ENCODE measurements at places on chromosomes 2 and 18. TPM values are rescaled to one million over a fixed set of nuclear protein-coding genes. Genes with fewer than 3 reads are reported as not detected.

DNA sequence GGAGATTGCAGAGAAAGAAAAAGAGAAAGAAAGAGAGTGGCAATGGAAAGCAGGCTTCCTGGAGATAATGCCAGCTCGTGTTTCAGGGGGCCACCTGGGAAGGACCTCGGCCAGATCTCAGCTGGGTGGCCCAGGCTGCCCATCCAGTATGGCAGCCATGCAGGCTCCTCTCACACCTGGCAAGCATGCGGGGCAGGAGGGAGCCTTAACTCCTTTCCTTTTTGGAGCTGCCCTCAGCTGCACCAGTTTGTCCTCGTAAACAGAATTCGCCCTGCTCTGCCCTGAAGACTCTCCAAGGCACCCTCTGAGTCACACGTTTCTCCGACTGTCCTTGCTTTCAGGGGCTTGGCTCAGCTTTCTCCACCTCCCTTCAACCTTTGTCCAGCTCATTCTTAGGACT lies 59.5 kb upstream of the IGFBP5 start:
- no peak for DNase-seq
- H3K4me3 ChIP-seq, result no peak overlapping the region
- no peaks in the 10 kb centered on the region for H3K36me3 ChIP-seq

DNA sequence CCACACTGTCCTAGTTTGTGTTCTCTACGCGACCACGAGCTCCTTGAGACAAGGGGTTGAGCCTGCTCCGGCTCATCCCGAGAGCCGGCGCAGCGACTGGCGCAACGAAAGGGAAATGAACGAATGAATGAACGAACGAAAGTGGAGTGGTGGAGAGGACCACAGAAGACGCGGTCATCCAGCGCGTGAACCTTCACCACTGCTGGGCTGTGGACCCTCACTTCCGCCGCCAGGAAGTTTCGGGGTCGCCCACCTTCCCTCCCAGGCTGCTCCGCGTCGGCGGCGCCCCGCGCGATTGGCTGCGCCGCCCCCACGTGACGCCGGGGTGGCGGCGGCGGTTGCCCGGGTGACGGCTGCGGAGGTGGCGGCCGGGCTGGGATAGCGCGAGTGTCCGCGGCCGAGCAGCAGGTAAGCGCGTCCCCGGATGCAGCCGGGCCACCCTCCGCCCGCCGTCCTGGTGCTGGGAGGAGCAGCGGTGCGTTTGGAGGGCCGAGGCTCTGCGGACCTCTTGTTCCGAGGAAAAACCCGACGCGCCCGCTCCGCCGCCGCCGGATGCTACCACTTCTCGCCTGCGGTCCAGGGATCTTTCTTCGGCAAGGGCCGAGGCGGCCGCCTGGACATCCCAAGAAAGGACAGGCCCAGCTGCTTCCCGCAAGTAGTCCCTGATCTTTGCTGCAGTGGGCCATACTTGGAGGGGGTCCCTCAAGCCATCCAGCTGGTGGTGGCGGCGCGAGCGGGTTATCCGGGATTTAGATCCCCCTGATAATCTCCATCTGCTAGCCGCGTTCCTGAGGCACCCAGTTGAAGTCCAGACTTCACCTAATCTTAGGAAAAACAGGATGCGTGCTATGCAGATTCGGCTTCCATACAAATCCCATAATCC lies at the start of gene ARMC9:
Gene ARMC9 (plus strand): TSS at position 341 of the 883 bp plus-strand sequence. CDS start 7,608 bp downstream, outside the sequence.
- peak within 1 kb of the TSS; percentile 75 for H3K27ac ChIP-seq
- peak within 1 kb of the TSS; percentile 90 for H3K4me3 ChIP-seq
- DNase-seq, result peak; percentile 88
- H3K27me3 ChIP-seq, result no peaks in the 10 kb centered on the region
- peaks cover 25% of the 10 kb centered on the region for H3K4me1 ChIP-seq

The XDH gene
- total RNA-seq, result 2.4 TPM

GRCh38 chr2:34037157-34037556 lies 438.1 kb upstream of the FAM98A start:
- H3K27ac ChIP-seq, result no peak overlapping the region
- no peak for DNase-seq
- H3K4me3 ChIP-seq, result no peak overlapping the region
- H3K36me3 ChIP-seq, result no peaks in the 10 kb centered on the region

The MAP3K19 gene
- total RNA-seq, result not detected

- DNase-seq, result no peak
- no peaks in the 10 kb centered on the region for H3K36me3 ChIP-seq
- H3K4me1 ChIP-seq, result peaks cover 15% of the 10 kb centered on the region
- no peaks in the 10 kb centered on the region for H3K27me3 ChIP-seq
- no peak overlapping the region for H3K27ac ChIP-seq
Observed at GRCh38 chr2:74227646-74228045, 29.2 kb downstream of the MTHFD2 start.

DNA sequence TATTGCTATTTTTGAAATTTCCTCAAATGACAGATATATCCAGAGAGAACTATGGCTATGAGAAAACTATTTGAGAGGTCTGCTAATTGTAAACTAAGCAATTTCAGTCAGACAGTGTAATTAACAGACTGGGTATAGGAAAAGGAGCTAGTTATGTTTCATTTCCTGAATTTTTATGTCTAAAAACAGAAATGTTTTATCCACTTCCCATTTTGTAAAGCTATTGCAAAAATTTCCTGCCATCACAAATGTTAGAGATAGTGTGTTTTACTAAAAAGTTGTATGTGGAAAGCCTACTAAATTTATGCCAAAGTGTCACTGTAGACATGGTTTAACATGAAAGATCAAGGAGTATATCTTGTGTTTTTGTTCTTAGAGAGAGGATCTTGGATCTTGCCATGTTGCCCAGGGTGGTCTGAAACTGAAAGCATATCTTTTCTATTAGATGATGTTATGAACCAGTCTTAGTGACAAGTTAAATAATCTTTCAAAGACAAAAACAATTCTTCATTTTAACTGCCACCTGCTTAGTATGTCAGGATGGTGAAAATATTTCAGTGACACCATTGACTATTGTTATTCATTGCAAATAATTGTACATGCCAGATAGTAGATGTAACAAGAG lies 40.5 kb upstream of the ITPRID2 start:
- H3K27me3 ChIP-seq, result no peaks in the 10 kb centered on the region
- no peaks in the 10 kb centered on the region for H3K36me3 ChIP-seq
- no peak overlapping the region for H3K27ac ChIP-seq
- no peaks in the 10 kb centered on the region for H3K4me1 ChIP-seq

The IHH gene
- not detected for total RNA-seq

DNA sequence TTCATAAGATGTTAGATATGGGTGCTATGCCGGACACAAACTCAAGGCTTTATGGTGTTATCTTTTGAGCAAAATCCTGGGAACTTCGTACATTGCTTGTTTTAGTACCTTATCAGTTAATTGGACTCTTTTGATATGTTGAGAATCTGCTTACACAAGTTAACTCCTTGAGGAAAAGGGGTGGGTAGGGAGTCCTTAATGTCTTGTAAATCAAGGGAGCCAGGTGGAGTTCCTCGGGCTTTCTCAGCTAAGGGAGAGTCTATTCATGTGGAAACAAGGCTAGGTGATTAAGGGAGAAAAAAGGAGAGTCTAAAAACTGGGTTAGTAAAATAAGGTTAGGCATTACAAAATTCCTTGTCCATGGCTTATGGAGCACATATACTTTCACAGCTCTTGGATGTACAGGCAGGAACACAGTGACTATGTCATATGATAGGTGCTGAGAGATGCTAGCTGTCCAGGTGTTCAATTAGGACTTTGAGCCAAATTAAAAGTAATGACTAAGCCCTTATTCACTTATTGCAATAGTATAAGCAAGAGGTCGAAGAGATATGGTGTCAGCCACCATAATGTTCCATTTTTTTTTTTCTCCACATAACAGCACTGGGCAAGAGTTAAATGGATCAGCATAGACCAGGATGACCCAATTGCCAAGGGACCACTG lies 59.5 kb upstream of the DYNAP start:
- H3K27me3 ChIP-seq, result no peaks in the 10 kb centered on the region
- no peaks in the 10 kb centered on the region for H3K4me1 ChIP-seq
- DNase-seq, result no peak
- H3K4me3 ChIP-seq, result no peak overlapping the region
- H3K36me3 ChIP-seq, result no peaks in the 10 kb centered on the region

GRCh38 chr2:33142810-33143209 lies 196.1 kb downstream of the LTBP1 start:
- H3K27ac ChIP-seq, result no peak overlapping the region
- peaks cover 37% of the 10 kb centered on the region for H3K4me1 ChIP-seq
- H3K4me3 ChIP-seq, result no peak overlapping the region
- DNase-seq, result no peak

DNA sequence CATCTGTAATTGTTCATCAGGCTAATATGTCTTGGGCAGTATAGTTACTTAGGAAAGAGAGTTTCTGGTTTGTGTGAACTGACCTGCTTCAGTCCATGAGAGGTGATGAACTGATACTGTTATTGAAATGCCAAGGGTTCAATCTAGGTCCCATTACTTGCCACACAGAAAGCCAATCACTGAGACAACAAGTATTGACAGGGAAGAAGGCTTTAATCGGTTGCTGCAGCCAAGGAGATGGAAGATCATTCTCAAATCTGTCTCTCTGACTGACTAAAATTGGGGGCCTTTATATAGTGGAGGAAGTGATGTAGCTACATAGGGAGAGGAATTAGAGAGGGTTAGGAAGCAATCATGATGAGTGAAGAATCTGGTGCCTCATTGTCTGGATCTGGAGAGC lies 19.9 kb upstream of the FAM98A start:
- H3K27me3 ChIP-seq, result no peaks in the 10 kb centered on the region
- no peak for DNase-seq
- no peak overlapping the region for H3K27ac ChIP-seq
- no peaks in the 10 kb centered on the region for H3K4me1 ChIP-seq

The RTTN gene
- 19.3 TPM for total RNA-seq

The UGT1A8 gene
- total RNA-seq, result not detected

DNA sequence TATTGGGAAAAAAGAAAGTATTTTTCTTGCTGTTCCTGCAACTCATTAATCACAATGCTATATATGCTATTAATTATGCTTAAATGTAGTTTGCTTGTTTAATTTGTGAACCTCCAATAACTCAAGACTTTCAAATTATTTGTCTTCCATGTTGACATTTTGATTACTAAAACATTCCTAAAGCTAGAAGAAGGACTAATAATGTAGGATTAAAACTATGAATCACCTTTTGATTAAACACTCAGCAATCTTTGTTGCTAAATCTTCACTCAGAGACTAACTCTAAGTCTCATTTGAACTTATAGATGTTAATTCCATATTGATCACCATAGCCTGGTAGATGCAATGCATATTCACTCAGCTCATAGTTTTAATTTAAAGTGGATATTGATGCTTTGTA lies 524.6 kb upstream of the ZEB2 start:
- H3K36me3 ChIP-seq, result no peaks in the 10 kb centered on the region
- peaks cover 9% of the 10 kb centered on the region for H3K4me1 ChIP-seq
- no peaks in the 10 kb centered on the region for H3K27me3 ChIP-seq
- peak; percentile 40 for DNase-seq
- H3K27ac ChIP-seq, result no peak overlapping the region

DNA sequence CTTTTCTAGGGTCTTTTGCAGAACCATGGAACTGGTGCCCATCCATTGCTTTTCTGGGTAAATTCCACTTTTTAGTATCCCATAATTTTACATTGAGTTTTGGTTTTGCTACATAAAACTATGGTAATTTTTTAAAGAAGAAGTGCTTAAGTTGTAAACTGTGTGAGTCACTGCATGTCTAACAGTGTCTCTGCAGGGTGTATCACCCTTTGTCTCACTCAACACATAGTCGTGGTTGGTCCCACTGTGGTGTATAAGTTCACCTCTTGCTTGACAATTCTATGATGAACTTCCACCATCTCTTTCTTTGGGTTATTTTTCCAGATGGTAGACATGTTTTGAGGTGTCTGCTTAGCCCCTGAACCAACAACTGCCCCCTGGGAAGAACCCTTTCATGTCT lies 10.5 kb downstream of the SCTR start:
- H3K27ac ChIP-seq, result no peak overlapping the region
- H3K4me3 ChIP-seq, result no peak overlapping the region
- H3K36me3 ChIP-seq, result no peaks in the 10 kb centered on the region

The TMEM127 gene
- 46.8 TPM for total RNA-seq

- DNase-seq, result no peak
- no peaks in the 10 kb centered on the region for H3K36me3 ChIP-seq
- no peaks in the 10 kb centered on the region for H3K4me1 ChIP-seq
- H3K27me3 ChIP-seq, result no peaks in the 10 kb centered on the region
- H3K27ac ChIP-seq, result no peak overlapping the region
Observed at GRCh38 chr2:60525899-60526298, 27.6 kb downstream of the BCL11A start.

DNA sequence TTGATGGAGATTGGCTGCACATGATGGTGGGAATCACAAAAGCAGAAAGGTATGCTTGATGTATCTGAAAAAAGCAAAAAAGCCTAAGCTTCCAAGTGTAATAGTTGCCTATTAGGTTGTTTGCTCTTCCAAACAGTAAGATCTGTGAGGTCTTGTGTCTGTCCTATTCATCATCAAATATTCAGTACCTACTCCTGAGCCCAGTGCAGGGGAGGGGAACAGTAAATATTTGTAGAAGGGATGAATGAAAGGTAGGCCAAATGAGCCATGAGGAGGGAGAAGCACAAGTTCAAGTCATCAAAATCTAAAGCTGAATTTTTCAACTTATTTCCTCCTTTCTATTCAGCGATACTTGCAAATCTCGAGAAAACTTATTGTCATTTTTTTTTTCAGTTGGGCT lies 153.2 kb upstream of the ETAA1 start:
- H3K4me1 ChIP-seq, result no peaks in the 10 kb centered on the region
- no peak for DNase-seq
- no peak overlapping the region for H3K4me3 ChIP-seq
- no peak overlapping the region for H3K27ac ChIP-seq
- no peaks in the 10 kb centered on the region for H3K36me3 ChIP-seq
- no peaks in the 10 kb centered on the region for H3K27me3 ChIP-seq

DNA sequence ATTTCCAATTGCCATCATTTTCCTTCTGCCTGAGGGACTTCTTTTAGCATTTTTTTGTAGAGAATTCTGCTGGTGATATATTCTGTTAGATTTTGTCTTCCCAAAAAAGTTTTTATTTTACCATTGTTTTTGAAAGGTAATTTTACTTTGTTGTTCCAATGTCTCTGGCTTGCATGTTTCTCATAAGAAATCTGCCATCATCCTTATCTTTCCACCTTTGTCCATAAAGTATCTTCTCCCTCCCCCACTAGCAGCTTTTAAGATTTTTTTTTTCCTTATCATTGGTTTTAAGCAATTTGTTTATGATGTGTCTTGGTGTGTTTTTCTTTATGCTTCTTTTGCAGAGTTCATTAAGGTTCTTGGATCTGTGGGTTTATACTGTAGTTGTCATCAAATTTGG lies 104.5 kb downstream of the KCTD1 start:
- H3K4me1 ChIP-seq, result peaks cover 14% of the 10 kb centered on the region
- no peak overlapping the region for H3K27ac ChIP-seq
- DNase-seq, result no peak
- H3K27me3 ChIP-seq, result no peaks in the 10 kb centered on the region
- no peak overlapping the region for H3K4me3 ChIP-seq

The CCDC74B gene
- total RNA-seq, result 3.8 TPM

The LYPD6 gene
- 3.9 TPM for total RNA-seq

The PSMA8 gene
- total RNA-seq, result not detected

GRCh38 chr2:191382801-191383200 lies 137.6 kb downstream of the MYO1B start:
- H3K27me3 ChIP-seq, result no peaks in the 10 kb centered on the region
- peaks cover 60% of the 10 kb centered on the region for H3K36me3 ChIP-seq
- no peak overlapping the region for H3K27ac ChIP-seq
- H3K4me1 ChIP-seq, result peaks cover 57% of the 10 kb centered on the region

The ZNF396 gene
- total RNA-seq, result 0.13 TPM

All from GM23248 (cell line).